CD4-positive, alpha-beta T cell (primary cell): ENCODE measurements at places on chromosomes 7 and 10.

GRCh38 chr10:93849593-93849992 lies 44.2 kb upstream of the SLC35G1 start:
- no peak for DNase-seq

GRCh38 chr7:106795877-106796231 lies 69.2 kb upstream of the PIK3CG start:
- DNase-seq = no peak

DNA sequence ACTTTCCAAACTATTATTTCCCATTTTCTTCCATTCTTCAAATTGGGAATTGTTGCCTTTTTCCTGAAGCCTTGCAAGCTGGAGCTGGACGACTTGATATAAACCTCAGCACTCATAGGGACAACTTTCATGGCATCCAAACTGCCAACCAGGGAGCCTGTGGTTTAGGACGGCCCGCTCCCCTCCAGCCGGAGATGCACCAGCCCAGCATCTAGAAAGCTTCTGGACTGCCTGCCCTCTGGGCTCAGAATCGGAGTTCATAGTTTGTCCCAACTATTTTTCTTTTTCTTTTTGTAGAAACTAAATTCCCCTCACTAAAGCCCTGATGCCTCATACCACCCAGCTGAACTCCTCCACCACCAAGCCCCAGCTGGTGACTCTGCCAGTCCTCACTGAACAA lies 200.3 kb downstream of the DNAJB6 start:
- no peak for DNase-seq

DNA sequence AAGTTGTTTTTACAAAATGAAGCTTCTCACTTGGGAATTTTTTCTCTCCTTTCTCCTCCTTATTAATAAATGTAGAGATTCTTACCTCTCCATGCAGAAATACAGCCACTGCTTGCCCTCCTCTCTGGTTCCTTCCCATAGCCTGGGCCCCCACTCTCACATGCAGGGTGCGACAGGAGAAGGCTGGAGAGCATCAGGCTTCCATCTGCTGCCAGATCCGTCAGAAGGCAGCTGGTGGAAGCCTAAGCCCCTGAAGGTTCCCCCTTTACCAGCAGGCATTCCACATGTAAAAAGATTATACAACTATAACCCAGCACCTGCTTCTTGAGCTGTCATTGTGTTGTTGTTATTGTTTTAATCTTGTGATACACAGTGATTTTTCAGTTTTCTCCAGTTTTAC lies 314.2 kb downstream of the LHFPL3 start:
- DNase-seq = no peak
